ENCODE measurements at places on chromosomes 3 and 15.

DNA sequence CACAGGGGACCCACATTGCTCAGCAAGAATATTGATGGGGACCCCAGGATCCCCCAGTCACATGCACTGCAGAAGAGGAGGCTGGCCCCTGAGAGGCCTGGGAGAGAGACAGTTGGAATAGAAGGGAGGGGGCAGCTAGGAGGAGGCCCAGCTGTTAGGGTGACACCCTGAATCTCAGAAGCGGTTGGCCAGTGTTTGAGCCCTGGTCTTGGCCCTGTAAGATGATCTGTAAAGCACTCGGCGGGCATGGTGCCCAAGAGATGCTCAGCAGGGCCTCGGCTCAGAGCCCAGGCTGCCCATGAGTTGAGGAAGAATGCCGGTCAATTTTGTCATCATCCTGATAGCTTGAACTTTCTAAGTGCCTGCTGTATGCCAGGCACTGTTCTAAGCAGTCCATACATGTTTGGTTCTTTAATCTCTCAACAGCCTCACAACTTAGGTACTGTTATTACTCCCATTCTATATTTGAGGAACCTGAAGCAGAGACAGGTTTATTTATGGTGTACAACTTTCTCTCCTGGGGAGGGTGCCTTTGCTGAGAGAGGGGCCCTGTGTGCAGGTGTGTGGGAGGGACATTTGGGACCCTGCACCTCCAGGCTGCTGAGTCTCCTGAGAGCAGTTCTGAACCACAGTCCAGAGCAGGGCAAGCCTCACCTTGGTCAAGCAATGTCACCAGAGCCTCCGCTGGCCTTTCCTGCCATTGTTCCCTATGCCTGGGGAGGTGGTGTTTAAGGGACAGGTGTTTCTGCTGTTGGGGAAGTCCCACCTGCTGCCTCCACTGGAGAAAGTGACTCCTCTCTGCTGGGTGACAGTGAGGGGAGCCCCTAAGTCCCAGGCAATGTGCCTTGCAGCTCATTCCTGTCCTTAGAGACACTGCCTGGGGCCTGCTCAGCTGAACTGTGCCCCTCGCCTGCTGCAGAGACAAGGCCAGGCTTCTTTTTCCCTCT is 26.0 kb downstream of the SLC6A6 start:
- DNase-seq, result no peak

GRCh38 chr3:111668888-111669488 is 73.8 kb upstream of the ZBED2 start:
- no peak for DNase-seq

DNA sequence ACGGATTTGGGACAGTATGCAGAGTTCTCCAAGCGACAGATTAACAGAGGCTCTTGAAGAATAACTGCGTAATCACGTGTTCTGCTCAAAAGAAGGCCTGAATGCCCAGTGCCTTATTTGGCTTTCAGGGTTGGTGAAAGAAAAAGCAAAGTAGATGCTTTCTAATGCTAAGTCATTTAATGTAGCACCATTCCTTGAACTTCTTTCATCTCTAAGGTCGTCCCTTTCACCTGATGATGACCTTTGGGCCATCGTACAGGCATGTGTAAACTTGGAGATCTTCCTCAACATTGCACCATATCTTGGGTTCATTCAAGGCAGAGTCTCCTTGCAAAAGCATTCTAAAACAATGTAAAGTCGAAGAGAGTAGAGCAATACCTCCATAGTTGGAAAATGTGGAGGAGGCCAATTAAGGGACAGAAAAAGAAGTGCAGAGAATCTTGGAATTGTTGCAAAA is 48.9 kb downstream of the TMEM44 start:
- no peak for DNase-seq

DNA sequence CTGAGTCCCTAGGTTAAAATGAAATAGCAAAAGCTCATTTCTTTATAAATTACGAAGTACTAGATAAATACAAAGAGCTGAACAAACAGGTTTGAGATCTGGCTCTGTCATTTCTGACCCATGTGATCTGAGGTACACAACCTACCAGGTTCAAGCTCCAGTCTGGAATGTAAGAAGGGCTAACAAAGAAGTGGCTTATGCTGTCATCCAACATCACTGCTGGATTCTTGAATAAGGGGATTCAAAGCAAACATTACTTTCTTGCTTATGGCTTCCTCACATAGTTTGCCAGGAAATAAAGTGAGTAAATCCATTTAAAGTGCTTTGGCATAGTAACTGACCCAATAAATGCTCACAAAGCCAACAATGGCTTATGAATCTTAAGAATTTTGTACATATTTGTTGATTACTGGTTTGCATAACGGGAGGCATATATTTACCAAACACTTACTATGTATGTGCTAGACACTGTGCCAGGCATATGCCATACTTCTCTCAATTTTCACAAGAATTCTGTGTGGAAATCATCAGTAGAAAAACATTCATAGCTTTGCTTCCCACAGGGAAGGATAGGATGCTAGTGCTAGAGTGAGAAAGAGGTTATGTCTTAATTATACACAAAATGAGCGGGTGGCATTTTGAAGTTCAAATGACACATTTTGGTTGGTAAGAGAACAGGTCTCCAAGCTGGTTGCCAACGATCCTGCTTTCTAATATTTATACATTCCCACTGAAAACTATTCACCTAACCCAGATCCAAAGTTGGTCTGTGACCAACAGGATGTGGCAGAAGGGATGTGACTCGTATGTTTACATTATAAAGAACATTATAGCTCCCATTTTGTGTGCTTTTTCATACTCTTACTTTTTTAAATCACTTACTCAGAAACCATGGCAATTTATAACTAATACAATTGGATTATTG is 38.7 kb upstream of the CSPG5 start:
- DNase-seq, result no peak

DNA sequence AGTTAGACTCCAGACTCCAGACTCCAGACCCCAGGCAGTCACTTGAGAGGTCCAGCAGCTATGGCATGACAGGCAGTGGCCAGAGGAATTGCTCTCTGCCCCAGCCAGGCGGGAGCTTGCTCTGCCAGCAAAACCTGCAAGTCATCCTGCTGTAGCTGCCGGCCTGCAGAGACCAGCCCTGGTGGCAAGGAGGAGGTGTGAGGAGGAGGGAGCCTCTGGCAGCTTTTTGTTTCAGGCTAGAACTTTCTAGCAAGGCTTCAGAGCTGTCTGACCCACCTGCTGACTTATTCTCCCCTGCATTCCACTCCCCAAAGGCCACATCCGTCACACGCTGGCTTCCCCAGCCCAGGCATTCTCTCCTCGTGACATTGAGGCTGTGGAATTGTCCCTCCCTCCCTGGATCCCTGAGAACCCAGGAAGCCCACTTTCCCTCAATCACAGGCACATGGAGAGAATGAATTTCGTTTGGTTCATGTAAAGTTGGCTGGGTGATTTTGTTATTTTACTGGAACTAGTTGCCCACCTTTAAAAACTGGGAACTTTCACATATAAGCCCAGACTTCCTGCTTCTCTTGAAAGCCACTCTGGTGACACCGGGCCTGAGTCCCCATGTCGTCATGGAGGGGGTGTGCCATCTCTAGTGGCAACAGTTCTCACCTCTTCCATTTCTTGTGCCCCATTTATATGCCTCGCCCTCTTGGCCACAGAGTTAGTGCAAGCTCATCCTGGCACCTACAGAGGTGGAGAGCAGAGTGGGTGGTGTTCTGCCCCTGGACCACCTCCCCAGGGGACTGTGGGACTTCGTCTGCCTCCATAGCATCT is 82.7 kb downstream of the ABHD5 start:
- DNase-seq, result no peak

GRCh38 chr3:171846597-171846996 is 3.4 kb downstream of the TMEM212 start:
- no peak for DNase-seq

Data from left renal cortex interstitium (tissue), 4 donors.